ENCODE measurements at places on chromosomes 3 and 15.

GRCh38 chr3:45816544-45816943 lies 20.2 kb upstream of the SLC6A20 start:
- DNase-seq = peak; percentile 10

GRCh38 chr3:57007521-57008460 lies 52.7 kb upstream of the SPATA12 start:
- DNase-seq = no peak

DNA sequence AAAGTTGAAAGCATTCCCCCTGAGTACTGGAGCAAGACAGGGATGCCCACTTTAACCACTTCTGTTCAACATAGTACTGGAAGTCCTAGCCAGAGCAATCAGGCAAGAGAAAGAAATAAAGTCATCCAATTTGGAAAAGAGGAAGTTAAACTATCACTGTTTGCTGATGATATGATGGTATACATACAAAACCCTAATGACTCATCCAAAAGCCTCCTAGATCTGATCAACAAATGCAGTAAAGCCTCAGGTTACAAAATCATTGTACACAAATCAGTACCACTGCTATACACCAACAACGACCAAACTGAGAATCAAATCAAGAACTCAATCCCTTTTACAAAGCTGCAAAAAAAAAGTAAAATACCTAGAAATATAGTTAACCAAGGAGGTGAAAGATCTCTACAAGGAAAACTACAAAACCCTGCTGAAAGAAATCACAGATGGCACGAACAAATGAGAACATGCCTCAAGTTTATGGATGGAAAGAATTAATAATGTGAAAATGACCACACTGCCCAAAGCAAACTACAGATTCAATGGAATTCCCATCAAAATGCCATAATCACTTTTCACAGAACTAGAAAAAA lies 40.3 kb downstream of the RPL39L start:
- DNase-seq = no peak

DNA sequence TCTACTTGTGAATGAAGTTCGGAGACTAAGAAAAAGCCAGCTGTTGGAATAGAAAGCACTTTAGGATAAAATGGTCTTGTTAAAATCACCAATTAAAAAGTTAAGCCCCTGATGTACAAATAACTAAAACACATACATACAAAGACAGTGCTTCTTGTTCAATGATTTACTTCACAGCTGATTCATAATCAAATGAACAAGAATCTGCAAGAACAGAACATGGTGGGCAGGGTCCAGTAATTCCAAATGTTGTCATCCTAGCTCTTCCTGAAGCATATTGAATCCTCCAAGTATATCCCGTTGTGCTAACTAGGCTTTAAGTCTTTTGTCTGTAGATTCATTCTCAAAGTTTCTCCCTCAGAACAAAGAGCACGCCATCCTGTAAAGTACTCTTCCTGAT lies 24.5 kb downstream of the NIT2 start:
- no peak for DNase-seq

DNA sequence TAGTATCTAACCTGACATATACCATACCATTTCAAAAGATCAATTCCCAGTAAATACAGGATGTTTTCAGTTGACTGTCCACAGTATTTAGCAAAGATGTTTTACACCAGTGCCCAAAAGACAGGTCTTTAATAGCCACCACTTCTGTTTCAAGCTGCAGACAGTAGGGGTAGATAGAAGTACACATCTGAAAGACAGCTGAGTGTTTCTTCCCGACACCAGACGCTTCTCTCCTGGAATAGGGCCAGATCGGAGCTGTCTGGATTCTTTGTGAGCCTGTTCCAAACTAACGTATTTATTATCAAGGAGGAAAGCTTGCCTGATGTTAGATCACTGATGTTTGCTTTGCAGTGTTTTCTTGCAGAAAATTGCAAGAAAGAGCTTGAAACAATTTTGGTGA lies 136.1 kb upstream of the RBMS3 start:
- DNase-seq = no peak

- DNase-seq = no peak
Measured at GRCh38 chr3:116337229-116337628, 108.1 kb downstream of the LSAMP start.

DNA sequence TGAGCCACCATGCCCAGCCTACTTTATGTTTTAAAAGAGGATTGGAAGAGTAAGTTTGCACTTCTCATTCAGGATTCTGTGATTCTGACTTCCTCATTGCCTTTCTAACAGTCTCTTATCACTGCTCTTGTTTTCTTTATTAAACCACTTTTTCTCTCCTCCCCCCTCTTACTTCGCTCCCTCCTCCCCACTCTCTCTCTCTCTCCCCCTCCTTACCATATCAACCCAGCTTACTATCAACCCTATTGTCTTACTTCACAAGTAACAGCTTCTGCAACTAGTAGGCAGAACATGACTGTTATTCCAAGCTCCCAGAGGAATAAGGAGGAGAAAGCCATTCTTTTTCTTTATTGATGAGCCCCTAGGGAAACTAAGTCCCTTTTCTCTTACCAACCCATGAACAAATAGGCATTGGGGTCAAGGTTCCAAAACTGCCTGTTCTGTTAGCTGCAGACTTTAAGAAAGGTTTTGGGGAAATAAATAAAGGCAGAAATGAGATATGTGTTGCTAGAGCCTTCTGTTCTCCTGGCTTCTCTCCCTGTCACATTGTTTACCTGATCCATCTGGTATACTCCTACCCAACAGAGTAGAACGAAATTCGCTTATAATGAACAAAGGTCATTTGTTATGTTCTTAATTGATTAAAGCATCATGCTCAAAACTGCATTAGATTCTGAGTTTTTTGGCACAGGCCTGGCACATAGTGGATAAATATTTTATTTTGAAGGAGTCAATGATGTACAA lies 56.4 kb upstream of the RASGRP1 start:
- no peak for DNase-seq

- no peak for DNase-seq
Measured at GRCh38 chr3:79368403-79368802, 399.4 kb downstream of the ROBO1 start.

DNA sequence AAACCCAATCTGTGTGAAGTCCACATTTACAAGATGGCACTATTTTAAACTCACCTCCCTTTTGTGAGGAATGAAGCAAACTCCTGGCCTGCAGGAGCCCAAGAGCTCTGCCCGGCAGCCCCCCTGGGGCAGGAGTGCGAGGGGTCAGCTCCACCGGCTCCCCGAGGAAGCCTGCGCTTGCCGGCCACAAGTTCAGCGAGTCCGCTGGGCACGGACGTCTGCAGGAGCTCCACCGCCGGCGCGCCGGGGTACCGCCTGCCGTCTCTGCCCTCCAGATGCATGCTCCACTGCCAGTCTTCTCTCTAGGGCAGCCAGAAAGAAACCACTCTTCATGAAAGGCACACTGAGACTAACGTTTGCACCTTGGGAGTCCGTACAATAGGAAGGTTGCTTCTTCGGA lies 17.5 kb downstream of the OCA2 start:
- DNase-seq = no peak

DNA sequence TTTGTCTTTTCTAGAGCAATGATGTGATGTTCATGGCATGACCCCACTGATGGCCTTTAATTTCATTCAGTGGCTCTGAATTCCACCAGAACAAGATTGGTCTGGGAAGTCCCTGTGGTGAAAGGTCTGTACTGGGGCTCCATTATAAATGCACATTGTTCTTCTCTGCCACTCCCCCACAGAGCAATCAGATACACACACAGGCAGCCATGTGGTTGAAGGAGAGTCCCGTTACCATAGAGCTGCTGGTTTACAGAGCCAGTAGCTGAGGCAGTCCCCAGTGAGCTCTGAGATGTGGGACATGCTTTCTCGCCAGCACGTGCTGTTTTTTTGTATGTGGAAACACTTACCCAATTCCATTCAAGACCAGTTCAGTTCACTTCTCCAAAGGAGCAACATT lies 172.7 kb upstream of the TRIM42 start:
- DNase-seq = no peak

- DNase-seq = no peak
Measured at GRCh38 chr15:43317566-43318184, 12.7 kb downstream of the LCMT2 start.

DNA sequence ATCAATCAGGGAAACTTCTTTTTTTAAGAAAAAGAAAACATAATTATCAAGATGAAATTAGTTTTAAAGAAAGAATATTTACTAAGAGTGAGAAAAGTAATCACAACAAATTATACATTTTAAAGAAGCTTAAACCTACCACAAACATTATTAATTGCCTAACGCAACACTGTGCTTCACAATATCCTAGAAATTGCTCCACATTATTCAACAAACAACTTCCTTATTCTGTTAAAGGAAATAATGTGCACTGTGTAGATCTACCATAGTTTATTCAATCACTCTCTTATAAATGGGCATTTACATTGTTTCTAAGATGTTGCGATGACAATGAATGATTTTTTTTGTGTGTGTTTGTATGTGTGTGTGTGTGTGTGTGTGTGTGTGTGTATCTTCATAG lies 525.9 kb upstream of the KCNMB2 start:
- DNase-seq = no peak

DNA sequence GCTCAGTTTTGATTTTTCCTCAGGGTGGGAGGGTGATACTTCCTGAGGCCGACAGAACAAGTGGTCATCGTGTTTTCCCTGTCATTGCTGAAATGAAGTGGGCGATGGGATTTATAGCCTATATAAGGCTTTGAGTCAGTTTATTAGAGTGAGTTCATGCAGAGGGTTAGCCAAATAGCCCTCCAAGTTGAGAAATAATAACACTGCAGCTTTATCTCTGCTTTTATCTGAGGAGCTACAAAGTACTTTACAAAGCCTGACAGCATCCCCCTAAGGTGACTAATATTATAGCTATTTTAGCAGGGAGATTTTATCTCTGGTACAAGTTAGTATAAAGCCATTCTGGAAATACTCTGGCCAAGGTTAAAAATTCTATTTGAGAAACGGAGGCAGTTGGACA lies 389.6 kb downstream of the MFSD1 start:
- DNase-seq = no peak

DNA sequence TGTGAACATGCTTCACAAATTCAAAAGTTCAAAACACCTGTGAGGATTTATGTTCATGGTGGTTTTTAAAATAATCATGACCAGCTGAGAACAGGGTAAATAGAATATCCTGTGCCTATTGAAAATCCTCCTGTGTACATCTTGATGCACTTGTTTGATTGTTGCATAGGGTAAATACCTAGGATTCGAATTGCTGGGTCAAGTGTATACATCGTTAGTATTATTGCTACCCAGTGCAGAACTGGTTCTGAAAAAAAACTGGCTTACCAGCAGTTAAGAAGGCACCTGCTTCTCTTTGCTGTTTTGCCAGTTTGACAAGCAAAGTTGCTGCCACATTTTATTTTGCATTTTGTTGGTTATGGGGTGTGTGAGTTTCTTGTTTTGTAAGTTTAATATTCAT lies 272.6 kb downstream of the CLSTN2 start:
- DNase-seq = peak; percentile 25

- no peak for DNase-seq
Measured at GRCh38 chr15:68499620-68500312, 67.8 kb upstream of the ITGA11 start.

- DNase-seq = no peak
Measured at GRCh38 chr3:89058371-89058770, 49.0 kb upstream of the EPHA3 start.

DNA sequence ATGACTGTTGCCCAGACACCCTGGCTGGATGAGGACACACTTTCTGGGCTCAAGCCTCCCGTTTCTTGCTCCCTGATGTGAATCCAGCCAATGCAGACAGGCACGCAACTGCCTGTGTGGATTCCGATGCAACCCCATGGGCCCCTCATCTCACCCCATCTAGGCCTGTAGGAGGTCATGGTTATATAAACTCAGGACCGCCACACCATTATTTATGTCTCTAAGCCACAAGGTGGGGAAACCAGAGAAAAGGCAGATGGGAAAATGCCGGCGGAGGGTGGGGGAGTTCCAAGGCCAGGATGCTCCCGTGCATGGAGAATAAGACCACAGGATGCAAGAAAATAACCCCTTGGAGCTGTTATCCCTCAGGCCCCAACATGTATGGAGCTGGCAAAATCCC lies 2.0 kb downstream of the MESP1 start:
- no peak for DNase-seq

DNA sequence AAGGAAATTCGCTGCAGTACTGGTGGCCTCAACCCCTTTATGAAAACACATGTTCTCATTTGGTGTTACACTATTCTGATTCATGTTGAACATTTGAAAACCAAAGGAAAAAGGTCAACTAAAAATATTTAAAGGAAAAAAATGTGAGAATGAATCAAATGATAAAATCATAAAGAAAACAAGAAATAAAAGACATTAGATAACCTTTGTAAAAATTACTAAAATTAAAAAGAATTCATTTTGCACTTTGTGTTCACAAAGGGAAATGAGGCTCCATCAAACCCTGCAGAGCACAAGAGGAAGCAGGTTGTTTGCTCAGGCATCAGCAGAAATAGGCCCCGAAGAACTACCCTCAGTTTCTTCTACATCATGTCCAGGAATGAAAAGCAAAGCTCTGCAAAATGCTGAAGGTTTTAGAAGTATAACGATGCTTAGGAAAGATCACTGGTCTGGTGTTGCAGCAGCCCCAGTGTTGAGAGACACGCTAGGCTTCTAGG lies 41.2 kb downstream of the MAP4 start:
- no peak for DNase-seq

DNA sequence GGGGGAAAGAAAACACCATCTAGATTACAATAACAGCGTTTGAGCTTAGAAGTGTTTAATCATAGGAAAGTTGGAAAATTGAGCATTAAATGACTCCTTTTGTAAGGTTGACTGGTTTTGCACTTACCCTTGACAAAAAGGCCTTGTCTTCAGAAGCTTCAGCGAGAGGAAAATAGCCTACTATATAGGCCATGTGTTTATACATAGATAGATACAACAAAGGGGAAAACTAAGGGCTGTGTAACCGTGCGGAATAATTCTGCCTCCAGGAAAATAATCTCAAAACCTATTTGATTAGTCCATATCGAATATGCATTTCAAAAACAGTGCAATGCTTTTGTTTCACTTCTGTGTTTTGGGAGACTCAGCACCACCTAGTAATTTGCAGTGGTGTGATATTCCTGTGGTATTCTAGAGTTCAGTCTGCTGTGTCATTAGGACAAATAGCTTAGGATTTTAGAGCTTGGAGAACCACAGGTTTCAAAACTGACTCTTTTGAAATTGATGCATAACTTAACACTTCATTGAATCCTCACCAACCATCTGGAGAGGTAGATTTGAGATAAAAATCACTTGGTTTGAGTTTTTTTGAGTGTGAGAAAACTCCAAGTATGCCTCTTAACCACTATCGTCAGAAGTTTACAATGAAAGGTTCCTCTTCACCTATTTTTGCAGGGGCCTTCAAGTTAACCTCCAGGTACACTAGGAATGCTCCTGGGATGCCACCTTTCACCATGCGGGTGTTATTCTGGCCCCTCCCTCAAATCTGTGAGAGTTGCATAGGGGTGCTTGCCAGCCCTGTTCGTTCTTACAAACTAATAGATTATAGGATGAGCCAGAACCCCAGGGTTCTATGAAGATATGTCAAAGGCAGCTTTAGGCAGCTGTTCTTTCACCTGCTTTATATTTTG lies 1.9 kb downstream of the ARHGAP31 start:
- no peak for DNase-seq

- DNase-seq = peak; percentile 6
Measured at GRCh38 chr3:12741209-12741608, 17.9 kb downstream of the TMEM40 start.

GRCh38 chr3:70582803-70583202 lies 270.4 kb upstream of the MDFIC2 start:
- no peak for DNase-seq
